ENCODE measurements at places on chromosomes 2 and 18.

- no peak for DNase-seq
These were observed 361.8 kb upstream of the UBE2E3 start for GRCh38 chr2:180618570-180618969.

GRCh38 chr2:183614799-183615435 is 490.7 kb downstream of the NUP35 start:
- no peak for DNase-seq

- no peak for DNase-seq
These were observed 194.2 kb upstream of the MEX3C start for GRCh38 chr18:51391731-51392130.

GRCh38 chr2:31893094-31893493 is 117.7 kb downstream of the MEMO1 start:
- no peak for DNase-seq

DNA sequence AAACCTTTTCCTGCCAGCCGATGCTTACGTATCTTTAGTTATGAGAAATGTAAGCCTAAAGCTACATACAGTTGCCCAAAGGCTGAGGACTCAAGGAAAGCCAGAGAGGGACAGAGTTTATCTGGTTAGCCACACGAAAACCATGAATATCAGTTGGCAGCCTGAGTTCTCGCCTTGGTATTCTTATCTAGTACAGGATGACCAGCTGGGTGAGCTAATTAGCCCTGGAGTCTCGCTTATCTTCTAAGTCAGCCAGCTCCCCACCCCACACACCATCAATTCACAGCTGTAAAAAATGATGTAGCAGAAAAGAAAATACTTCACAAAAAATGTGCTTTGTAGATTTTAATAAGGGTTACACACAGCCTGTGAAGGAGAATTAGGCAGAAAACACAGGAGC is 617.5 kb upstream of the SOX11 start:
- no peak for DNase-seq

DNA sequence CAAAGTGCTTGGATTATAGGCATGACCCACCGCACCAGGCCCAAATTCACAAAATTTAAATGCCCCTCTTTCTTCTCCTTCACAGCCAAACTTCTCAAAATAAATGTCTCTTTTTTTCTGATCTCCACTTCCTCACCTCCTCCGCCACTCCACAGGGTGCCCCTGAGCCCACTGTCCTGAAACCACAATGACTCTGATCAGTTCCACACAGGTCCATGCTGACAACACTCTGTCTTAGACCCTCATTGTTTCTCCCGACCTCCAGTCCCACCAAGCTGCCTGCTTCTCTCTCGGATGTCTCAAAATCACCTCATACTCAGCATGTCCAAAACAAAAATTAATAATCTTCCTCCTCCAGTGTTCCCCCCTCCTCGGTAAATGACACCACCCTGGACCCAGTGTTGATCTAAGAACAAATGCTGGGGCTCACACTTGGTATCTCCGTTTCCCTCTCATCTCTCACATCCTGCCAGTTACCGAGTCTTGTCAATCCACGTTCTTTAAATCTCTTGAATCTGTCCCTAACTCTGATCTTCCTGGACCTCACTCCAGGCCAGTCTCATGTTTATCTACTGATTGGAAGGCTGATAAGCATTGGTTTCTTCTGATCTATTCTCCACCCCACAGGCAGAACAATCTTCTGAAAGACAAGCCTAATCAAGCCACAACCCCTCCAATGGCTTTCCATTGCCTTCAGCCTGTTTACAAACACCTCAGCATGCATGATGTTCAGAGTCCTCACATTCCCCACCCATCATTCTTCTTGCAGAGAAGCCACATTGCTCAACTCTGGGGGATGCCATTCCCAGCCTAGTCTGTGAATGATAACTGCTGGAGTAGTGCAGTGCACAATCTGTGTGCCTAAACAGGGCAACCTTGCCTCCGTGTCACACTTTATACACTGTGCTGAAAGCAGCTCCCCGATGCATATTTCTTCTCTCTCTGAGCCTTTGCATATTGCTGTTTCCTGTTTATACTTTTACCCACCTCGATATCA is 12.4 kb upstream of the ANKRD44 start:
- no peak for DNase-seq

- DNase-seq = no peak
These were observed 105.9 kb downstream of the HIBCH start for GRCh38 chr2:190213441-190214335.

DNA sequence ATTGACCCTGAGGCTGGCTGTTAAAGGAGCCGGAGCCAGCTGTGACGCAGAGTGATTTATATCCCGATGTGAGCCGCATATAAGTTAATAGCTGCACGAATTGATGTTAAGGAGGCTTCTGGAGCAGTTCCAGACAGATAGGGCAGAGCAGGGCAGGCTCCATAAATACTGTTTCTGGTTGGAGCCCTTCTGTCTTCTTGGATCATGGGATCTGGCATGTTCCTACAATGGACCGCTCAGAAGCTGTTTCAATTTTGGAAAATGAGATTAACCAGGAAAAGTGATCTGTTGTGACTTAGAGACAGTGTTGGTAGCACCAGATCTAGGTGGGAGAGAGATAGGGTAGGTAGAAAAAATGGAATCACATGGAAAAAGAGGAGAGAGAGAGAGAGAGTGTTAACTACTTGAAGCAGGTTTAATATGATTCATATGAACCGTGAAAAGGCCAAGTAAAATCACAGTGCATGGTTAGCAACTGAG is 4.8 kb upstream of the IGFBP5 start:
- no peak for DNase-seq

DNA sequence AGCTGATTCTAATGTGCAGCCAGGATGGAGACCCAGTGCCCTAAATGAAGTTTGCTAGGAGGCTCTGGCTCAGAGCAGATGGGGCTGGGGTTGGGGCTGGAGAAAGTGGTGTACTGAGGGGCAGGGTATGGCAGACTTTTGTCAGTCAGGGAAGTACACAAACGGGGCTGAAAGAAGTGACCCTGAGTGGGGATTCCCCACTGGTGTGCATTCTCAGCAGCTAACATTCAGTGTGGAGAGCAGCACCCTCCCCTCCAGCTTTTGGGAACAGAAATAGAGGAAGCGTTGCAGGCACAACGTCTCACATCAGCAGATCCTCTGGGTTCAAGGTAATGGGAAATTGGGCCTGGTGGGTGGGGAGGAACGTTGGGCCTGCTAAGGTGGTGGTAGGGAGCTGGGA is 89.1 kb upstream of the GCFC2 start:
- DNase-seq = no peak

DNA sequence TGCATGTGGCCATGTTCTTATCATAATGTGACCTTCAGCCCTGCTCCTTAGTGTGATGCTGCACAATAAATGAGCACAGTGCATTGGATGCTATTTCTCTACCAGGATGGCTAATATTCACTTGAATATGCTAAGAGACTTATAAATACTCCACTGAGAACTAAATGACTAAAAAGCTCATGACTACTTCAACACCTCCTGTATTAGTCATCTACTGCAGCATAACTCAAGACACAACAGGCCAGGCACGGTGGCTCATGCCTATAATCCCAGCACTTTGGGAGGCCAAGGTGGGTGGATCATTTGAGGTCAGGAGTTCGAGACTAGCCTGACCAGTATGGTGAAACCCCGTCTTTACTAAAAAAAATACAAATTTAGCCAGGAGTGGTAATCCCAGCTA is 213.4 kb downstream of the RND3 start:
- DNase-seq = no peak

DNA sequence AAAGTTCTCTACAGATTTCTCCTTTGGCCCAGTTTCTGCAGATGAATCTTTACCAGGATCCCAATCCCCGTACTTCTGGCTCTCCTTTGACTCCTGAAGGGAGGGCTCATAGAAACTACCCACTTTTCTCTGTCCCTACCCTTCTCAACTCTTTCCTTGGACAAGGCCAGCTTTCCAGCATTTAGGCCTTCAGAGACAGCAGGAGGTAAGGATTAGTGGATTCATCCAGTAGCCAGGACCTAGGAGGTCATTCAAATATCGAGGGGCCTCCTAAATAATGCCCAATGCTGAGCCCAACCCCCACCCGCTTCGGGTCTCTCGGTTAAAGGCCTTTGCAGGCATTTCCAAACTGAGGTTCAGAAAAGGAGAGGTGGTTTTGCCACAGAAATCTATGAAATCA is 4.8 kb upstream of the ZNF532 start:
- no peak for DNase-seq

GRCh38 chr2:138596403-138596802 is 94.8 kb downstream of the SPOPL start:
- DNase-seq = no peak

GRCh38 chr2:60214626-60214875 is 338.9 kb downstream of the BCL11A start:
- DNase-seq = no peak

- DNase-seq = no peak
These were observed 144.7 kb upstream of the PGAP1 start for GRCh38 chr2:197071213-197071612.

DNA sequence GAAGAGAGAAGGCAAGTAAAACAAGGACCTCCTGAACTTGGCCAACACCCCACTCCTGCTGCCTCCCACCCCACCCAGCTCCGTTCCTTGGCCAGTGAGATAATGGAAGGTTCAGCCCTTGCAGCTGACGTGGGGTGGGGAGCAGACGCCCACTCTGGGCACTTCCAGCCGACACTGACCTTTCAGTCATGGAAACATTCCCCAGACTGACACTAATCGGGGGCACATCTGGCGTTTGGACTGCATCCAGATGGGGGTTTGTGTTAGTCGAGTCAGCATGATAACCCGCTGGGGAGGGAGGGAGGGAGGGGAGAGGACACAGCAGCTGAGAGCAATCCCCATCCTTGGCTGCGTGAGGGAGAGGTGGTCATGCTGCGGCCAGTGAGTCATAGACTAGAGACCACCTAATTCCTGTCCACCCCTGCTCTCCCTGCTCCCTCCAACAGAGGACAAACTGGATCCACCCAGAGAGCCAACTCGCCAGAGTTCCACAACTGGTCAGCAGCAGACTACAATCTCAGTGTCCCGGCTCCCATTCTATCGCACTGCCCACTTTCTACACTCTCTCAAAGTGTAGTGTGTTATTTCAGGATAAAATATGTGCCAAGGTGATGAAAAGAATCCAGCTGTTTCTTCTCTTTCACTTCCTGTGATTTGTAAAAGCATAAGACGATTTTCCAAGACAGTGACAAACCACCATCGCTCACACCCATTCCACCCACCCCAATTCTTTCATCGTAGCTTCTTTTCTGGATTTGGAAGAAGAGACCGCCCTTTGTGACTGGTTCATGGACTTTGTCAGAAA is 115.4 kb upstream of the PKDCC start:
- no peak for DNase-seq

DNA sequence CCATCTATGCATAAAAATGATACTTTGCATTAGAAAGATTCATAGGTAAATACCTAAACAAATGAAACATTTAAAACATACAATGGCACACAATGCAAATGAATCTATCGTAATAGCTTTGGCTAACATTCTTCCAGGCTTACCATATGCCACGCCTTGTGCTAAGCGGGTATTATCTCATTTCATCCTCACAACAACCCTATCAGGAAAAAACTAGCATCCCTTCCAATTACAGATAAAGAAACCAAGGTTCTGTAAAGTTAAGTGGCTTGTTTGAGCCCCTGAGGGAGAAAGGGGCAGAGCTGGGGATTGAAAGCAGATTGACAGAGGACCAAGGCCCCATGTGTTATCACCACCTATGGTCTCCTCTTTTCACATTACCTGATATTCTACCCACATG is 145.4 kb upstream of the ETAA1 start:
- no peak for DNase-seq

- no peak for DNase-seq
These were observed 239.4 kb upstream of the TANK start for GRCh38 chr2:160920791-160921303.

DNA sequence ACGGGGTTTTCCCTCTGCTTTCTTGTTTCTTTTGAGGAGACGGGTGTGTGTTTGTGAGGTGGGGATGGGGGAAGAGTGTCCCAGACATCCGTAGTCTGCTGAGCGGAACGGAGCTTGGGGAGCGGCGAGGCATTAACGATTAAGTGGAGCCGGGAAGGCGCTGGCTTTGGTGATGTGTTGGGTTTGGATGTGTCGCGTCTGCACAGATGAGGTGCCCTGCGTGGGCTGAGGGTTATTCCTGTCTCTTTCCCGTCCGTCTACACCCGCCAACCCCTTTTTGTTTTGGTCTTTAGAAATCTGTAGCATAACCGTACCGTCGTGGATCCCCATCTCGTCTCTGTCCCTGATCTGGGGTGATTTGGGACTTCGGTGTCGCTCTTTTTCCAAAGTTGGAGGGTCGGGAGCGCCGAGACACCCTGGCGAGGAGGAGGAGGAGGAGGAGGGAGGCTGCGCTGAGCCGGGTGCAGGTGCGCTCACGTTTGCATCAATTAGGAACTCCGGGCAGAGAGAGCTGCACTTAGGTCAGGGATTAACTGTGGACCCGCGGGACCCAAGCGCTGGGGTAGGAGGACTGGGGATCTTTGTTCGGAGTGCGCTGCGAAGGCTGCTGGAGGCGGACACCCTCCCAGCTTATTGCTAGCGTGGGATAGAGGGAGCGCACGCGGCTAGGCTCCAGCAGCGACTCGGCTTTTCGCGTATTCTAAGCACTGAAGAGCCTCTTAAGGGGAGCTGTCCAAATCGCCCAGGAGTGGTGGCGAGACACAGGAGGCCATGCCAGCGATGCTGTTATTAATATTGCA is 720.3 kb downstream of the DPP10 start:
- DNase-seq = no peak

GRCh38 chr2:41937464-41937906 is 110.3 kb upstream of the PKDCC start:
- no peak for DNase-seq

GRCh38 chr2:186382932-186383331 is 103.1 kb upstream of the ZC3H15 start:
- no peak for DNase-seq

DNA sequence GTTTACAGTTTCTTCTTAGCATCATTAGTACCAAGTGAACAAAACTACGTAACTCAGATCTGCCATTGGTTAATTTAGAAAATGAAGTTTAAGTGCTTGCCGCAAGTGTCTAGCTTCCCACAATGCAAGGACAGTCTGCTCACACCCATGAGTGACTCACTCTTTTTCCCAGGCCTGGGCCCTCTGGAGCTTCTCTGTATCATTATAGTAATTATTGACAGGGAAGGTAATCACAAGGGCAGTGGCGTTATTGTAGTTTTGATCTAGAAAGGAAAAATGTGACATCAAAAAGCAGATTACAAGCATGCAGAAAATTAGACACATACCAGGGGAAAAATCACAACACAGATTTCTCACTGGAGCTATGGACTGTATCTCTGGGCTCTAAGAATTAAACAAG is 38.5 kb downstream of the NPC1 start:
- DNase-seq = no peak

DNA sequence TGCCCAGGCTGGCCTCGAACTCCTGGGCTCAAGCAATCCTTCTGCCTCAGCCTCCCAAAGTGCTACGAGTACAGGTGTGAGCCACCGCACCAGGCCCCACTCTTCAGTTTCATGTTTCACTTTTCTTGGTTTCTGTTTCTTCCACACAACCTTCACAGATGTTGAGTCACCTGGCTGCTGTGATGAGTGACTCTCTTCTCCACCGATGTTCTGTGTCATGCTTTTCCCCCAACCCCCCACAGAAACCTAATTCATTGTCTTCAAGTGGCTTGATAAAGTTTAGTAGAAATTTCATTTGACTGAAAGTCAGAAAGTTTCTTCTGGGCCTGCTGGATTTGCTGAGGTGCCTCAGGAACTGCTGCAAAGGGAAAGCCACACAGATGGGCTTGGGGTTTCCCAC is 78.5 kb downstream of the SPHKAP start:
- DNase-seq = no peak
